A375 (cell line): ENCODE measurements at places on chromosomes 2 and 18. TPM values are rescaled to one million over a fixed set of nuclear protein-coding genes. Genes with fewer than 3 reads are reported as not detected.

LAMA3 gene
- 0.98 and 1.1 TPM in 2 replicates for total RNA-seq

WNT6 gene
- total RNA-seq = not detected in 2 replicates

ALK gene
- 0.32 and 0.34 TPM in 2 replicates for total RNA-seq

WNT10A gene
- not detected in 2 replicates for total RNA-seq

TTR gene
- not detected in 2 replicates for total RNA-seq

MFSD6 gene
- total RNA-seq = 7.0 and 8.4 TPM in 2 replicates

C2orf78 gene
- not detected in 2 replicates for total RNA-seq

LCT gene
- 0.04 and 0.08 TPM in 2 replicates for total RNA-seq
